Stimulated activated CD8-positive, alpha-beta memory T cell treated with anti-CD3 and anti-CD28 coated beads, Interleukin-7, amount 100 ng/mL, for 48 hours (primary cell): ENCODE measurements at places on chromosomes 1 and 21.

DNA sequence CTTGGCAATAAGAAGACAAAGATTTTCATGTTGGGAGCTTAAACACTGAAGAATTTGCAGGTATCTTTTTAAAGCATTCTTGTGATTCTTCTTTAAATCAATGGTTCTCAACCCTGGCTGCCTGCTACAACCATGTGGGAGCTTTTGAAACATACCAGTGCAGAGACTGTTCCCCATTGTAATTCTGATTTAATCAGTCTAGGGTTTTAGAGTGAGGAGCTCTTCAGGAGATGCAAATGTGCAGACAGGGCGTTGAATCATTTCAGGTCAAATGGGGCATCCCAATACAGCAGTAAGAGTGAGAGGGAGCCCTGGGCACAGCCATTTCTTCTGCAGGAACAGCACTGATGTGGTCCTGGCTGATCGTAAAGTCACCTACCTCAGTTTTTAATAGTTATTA is 24.3 kb downstream of the KCNJ6 start:
- DNase-seq = no peak

DNA sequence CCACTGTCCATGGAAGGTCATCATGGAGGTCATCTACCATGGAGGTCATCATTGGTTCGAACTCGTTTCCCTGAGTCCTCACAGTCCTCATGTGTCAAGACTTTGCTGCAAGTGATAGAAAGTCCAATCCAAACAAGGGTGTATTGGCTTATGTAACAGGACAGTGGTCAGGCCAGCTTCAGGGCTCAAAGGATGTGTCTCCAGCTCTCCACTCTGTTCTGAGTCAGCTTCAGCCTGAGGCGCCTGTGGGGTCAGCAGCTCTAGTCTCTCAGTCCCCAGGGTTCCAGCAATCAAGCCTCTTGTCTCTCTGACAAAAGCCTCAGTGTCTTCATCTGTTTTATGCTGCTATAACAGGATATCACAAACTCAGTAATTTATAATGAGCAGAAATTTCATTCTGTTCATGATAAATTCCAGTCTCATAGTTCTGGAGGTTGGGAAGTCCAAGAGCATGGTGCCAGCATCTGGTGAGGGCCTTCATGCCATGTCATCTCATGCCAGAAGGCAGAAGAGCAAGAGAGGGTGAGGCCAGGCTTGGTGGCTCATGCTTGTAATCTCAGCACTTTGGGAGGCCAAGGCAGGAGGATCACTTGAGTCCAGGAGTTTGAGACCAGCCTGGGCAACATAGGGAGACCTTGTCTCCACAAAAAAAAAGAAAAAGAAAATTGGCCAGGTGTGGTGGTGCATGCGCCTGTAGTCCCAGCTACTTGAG is 19.5 kb downstream of the A3GALT2 start:
- no peak for DNase-seq

DNA sequence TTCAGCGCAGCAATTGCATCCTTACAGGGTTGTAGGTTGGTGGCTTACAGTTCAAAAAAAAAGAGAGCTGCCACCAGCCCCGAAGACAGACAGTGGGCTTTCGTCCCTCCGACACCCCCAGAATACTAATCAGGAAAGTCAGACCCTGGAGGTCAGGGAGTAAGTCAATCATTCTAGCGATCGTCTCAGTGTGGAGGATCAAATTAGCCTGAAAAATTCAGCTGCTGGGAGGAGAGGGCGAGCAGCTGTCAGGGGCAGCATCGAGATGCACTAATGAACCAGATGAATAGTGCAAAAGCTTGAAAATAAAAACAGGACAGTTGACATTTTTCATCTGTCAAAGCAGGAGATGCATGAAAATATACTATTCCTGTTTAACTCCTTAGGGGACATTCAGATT is 138.4 kb downstream of the NEK7 start:
- no peak for DNase-seq

DNA sequence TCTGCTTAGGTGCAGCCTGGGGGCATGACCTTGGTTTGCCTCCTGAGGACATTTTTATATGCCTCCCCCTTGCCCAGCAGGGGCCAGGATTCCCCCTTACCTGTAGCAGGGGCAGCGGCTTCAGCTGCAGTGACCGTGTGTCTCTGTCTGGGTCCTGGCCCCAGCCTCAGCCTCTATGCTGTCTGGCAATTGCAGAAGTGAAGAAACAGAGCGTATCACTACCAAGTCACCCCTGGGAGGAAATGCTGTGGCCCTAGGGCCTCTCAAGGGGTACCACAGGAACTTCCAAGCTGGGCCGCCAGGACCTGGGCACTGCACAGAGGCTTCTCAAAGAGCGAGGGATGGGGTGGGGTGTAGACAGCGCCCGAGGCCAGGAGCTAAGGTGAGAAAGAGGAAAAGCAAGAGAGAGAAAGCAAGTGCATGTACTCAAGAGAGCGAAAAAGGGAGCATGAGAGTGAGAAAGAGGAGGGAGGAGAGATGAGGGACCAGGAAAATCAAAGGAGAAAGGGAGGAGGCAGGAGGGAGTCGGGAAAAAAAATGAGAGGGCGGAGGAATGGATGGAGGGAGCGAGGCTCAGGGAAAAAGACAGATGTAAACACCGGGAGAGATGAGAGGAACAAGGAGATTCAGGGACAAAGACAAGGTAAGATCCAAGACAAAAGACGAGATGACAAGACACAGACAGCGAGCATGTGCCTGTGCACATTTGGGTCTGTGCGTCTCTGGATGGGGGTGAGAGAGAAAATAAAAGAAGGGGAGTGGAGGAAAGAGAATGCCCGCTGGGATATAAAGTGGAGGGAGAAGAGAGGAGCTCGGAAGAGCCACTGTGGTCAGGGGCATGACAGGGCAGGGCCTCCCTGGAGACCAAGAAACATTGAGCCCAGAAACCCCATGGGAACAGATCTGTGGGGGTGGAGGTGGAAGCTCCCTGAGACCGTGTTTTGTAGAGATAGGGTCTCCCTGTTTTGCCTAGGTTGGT is at the start of gene PTAFR:
PTAFR (minus strand) TSS at position 199 of the 979 bp plus-strand sequence. CDS start 25,669 bp downstream, outside the sequence.
- no peak for DNase-seq

DNA sequence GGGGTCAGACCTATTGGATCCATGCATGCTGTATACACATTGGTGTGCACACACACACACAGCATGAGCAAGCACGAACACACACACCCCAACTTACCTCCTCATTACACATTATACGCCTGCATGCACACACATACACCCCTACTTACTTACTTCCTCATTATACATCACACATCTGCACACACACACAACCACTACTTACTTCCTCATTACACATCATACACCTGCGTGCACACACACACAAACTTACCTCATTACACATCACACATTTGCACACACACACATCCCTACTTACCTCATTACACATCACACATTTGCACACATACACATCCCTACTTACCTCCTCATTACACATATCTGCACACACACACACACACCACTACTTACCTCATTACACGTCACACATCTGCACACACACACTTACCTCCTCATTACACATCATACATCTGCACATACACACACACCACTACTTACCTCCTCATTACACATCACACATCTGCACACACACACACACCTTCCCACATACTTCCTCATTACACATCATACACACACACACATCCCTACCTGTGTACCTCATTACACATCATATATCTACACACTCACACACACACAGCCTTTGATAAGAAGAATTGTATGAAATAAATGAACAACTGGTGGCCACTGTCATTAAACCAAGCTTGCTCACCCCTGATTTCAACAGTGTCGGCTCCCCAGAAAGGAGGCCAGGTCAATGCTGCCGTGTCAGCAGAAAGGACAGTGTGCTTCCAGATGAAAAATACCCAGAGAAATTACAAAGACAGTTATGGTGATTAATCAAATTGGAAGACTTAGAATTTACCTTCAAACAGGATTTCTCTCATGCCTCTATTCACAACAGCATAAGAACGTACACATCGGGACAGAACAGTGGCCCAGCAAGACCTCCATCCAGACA is 117.8 kb downstream of the SETD4 start:
- DNase-seq = no peak

DNA sequence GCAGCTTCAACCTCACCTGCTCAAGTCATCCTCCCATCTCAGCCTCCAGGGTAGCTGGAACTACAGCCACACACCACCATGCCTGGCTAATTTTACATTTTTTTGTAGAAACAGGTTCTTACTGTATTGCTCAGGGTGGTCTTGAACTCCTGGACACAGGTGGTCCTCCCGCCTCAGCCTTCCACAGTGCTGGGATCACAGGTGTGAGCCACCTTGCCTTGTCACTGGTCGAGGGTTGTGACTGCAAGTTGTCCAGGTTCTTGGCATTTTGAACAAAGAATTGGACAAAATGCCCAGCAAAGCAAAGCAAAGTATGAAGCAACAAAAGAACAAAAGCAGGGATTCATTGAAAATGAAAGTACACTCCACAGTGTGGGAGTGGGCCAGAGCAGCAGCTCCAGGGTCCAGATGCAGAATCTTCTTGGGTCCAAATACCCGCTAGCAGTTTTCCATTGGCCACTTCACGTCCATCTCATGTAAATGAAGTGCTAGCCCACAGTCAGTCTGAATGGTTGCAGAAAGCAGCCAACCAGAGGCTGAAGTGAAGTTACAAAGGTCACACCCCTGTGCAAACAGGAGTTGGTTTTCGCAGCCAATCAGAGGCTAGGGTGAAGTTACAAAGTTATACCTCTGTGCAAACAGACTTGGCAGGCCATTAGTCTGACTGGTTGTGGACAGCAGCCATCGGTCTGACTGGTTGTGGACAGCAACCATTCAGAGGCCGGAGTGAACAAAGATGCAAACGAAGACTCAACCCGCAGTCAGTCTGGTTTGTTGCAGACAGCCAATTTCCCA is 109.5 kb upstream of the KIF26B start:
- DNase-seq = no peak

DNA sequence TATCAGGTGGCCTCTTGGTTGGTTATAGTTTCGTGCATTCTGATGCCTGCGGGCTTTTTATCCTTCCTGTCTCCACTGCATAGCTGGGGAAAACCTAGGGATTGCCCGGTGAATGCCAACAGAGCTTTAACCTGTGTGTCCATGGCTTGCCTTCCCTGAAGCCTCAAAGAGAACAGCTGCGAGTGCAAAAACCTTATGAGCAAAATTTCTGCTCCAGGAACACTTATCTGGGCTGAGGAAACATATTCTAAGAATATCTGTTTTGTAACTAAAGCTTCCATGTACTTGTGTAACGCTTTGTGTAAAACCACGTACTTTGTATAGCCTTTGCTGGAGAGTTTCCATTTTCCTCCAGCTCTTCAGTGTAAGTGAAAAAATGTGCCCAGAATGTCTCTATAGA is 7.2 kb downstream of the CNST start:
- DNase-seq = no peak

DNA sequence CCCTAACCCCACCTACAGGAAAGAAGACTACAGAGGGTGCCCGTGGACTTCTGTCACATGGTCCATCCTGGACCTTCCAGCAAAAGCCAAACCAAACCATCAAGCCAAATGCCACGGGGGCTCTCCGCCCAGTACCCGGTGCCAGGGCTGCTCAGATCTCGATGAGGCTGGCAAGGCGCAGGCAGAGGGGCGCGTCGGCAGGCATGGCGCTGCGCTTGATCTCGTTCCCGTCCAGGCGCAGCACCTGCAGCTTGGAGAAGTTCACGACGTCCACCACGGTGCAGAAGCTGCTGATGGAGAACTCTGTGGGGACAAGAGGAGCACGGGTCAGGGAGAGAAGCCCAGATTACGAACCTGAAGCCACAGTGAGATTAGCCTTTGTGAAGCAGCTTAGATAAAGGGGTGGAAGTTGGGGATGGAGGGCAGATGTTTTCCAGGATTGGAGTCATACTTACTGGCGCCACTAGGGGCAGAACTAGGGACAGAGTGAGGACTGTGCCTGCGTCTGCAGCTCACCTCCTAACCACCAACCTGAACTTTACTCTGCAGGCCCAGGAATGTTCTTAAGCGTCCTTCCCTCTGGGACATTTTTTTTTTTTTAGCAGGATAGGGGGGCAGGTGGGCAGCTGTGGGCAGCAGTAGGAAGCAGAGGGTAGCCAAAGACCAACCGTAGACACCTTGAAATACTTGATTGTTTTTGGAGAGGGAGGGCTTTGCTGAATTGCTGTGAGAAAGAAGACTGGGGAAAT is 8.6 kb downstream of the FMOD start:
- no peak for DNase-seq

- DNase-seq = no peak
Measured at GRCh38 chr21:22278366-22278765, 1280.2 kb downstream of the NCAM2 start.

DNA sequence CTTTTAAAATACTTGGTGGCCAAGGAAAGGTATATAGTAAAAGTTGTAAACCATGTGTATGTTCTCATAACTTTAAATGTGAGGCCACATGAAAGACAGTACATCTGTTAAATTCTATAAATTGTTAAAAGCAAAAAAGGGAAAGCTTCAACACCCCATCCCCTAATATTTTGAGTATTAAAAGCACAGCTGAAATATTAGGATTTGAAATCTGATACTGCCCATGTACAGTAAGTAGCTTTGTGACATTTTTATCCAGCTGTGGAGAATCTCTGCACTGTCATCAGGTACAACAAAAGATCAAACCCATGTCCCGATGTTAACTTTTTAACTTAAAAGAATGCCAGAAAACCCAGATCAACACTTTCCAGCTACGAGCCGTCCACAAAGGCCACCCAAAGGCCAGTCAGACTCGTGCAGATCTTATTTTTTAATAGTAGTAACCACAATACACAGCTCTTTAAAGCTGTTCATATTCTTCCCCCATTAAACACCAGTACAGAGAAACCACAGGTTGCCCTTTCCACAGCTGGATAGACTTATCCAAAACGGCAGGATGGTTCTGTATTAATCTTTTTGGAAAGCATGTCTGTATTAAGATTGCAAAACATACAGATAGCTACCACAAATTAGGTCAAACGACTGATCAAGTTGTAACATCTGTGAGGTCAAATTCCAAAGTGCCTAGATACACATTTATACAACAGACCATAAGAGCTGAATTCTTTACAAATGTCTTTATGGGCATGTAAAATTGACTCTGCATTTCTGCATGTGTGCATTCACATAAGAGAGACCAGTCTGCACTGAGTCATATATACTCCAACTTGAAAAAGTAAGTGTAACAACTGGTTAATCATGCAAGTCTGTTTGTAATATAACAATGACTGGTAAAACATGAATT is 5.2 kb downstream of the IRF2BP2 start:
- DNase-seq = no peak

- no peak for DNase-seq
Measured at GRCh38 chr1:41855713-41856112, 63.0 kb downstream of the HIVEP3 start.
